ENCODE measurements at places on chromosomes 5 and 9. TPM values are rescaled to one million over a fixed set of nuclear protein-coding genes. Genes with fewer than 3 reads are reported as not detected.

Gene PPP3R2
- total RNA-seq: not detected

Gene ISL1
- total RNA-seq: 0.76 TPM

Gene RPP25L
- 38.5 TPM for total RNA-seq

Gene SPINK1
- not detected for total RNA-seq

Gene GPR150
- 0.30 TPM for total RNA-seq

Gene PRR16
- total RNA-seq: 0.32 TPM

Gene GRIA1
- not detected for total RNA-seq

Gene CDHR2
- not detected for total RNA-seq

Gene BBLN
- 22.5 TPM for total RNA-seq

Gene AJM1
- 0.61 TPM for total RNA-seq

Gene CDC26
- 76.7 TPM for total RNA-seq

Gene SLC34A1
- not detected for total RNA-seq

Gene DMRT3
- not detected for total RNA-seq

Measured in epithelial cell of umbilical artery (primary cell).